Activated naive CD8-positive, alpha-beta T cell treated with anti-CD3 and anti-CD28 coated beads, Interleukin-2, amount 50 U/mL, for 24 hours (primary cell): ENCODE measurements at places on chromosomes 1 and 21.

DNA sequence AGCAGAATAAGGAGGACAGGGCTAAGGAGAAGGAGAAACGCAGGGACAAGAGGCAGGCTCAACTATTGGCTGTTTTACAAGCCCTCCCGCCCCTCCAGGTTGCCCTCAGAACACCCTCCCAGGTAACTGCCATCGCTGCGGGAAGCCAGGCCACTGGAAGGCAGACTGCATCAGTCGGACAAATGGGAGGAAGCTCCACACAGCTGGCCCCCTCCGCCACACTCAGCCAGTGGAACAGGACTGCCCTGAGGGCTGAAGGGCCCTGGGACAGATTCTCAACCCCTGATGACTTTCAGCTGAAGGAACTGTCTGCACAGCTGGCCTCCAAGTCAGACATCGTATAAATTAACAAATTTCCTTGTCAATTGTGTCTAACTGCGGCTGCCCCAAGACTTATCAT is 21.8 kb downstream of the LRRC3 start:
- H3K27ac ChIP-seq: no peak overlapping the region
- peaks cover 3% of the 10 kb centered on the region for H3K4me1 ChIP-seq
- H3K4me3 ChIP-seq: no peak overlapping the region
- H3K36me3 ChIP-seq: no peaks in the 10 kb centered on the region

GRCh38 chr21:33820230-33820770 is 95.3 kb downstream of the ATP5PO start:
- H3K4me1 ChIP-seq: no peaks in the 10 kb centered on the region
- no peak overlapping the region for H3K27ac ChIP-seq
- no peaks in the 10 kb centered on the region for H3K36me3 ChIP-seq
- H3K4me3 ChIP-seq: no peak overlapping the region
- no peaks in the 10 kb centered on the region for H3K27me3 ChIP-seq

DNA sequence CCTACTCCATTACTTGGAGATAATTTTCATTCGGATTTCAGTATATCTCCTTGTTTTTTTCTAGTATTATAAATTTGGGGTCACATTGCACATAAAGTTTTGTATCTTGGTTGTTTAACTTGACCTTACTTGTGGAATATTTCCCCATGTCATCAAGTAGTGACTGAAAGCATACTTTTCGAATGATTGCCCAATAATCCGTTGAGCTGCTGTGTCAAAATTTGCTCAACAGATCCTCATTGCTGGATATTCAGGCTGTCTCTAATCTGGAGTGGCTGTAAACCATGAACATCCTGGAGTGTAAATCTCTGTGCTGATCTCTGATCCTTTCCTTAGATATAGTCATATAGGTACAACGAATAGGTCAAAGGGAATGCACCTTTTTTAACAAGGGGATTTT is 4.9 kb downstream of the NIPAL3 start:
- peaks cover 44% of the 10 kb centered on the region for H3K36me3 ChIP-seq
- no peaks in the 10 kb centered on the region for H3K27me3 ChIP-seq
- H3K27ac ChIP-seq: no peak overlapping the region
- no peak overlapping the region for H3K4me3 ChIP-seq
- no peak for DNase-seq

DNA sequence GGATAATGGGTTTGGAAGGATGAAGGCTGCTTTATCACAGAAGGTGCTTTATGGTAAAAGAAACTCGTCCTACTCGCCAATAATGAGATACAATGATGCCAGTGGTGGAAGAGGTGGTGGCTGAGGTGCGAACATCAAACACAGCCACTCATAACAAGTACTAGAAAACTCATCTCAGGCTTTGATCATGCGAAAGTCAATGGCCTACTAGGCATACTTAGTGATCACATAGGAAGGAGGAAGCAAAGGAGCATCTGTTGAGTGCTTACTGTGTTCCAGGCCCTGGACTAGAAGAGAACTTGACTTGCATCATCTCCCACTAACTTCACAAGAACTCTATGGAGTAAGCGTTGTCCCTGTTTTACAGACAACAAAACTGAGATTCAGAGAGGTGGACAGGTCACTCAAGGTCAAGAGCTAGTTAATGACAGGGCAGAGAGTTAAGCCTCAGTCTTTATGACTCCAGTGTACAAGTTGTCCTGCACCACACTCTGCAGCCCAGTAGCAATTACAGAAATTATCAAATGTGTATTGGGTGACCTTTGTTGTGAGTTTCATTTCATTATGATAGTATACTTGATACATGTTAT is 33.6 kb downstream of the RUNX1 start:
- DNase-seq: no peak
- H3K27me3 ChIP-seq: no peaks in the 10 kb centered on the region
- H3K27ac ChIP-seq: peak overlapping the region; percentile 84
- H3K4me3 ChIP-seq: no peak overlapping the region
- peaks cover 6% of the 10 kb centered on the region for H3K36me3 ChIP-seq

- peaks cover 2% of the 10 kb centered on the region for H3K4me1 ChIP-seq
- DNase-seq: no peak
- no peak overlapping the region for H3K27ac ChIP-seq
- H3K27me3 ChIP-seq: no peaks in the 10 kb centered on the region
- no peak overlapping the region for H3K4me3 ChIP-seq
- no peaks in the 10 kb centered on the region for H3K36me3 ChIP-seq
Observed at GRCh38 chr1:109837852-109838570, 72.6 kb upstream of the CSF1 start.

- no peak for DNase-seq
- H3K4me1 ChIP-seq: no peaks in the 10 kb centered on the region
- no peaks in the 10 kb centered on the region for H3K36me3 ChIP-seq
Observed at GRCh38 chr1:37342736-37343135, 131.6 kb upstream of the ZC3H12A start.

GRCh38 chr1:218683242-218683641 is 338.1 kb downstream of the TGFB2 start:
- no peak overlapping the region for H3K4me3 ChIP-seq
- no peaks in the 10 kb centered on the region for H3K4me1 ChIP-seq
- DNase-seq: no peak
- no peak overlapping the region for H3K27ac ChIP-seq

DNA sequence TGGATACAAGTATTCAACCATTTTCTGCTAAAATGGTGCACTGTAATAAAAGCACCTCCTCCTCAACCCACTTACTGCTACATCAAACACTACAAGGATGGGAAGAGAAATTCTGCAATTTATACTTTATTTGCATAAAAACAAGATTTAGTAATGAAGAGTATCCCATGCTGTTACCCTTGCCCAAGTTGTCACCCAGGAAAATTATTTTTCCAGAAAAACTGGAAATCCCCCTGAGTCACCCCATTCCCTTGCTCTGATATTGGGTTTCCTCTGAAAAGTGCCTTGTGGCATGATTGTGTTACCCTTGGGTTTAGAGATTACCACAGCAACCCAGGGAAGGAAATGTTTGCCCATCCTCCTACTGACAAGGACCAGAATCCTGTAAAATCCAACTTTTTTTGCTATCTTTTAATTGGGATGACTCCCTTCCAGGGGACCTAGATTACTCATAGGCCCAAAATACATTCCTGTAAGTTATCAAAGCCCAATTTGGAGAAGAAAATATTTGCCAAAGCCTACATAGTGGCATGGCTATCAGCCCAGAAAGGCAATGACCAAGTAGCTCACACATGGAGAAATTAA is 16.5 kb upstream of the ZC3H11B start:
- no peak overlapping the region for H3K4me3 ChIP-seq
- H3K27ac ChIP-seq: no peak overlapping the region
- no peaks in the 10 kb centered on the region for H3K4me1 ChIP-seq
- DNase-seq: no peak
- no peaks in the 10 kb centered on the region for H3K36me3 ChIP-seq

- H3K36me3 ChIP-seq: peaks cover 49% of the 10 kb centered on the region
- no peak overlapping the region for H3K4me3 ChIP-seq
- DNase-seq: no peak
- peaks cover 34% of the 10 kb centered on the region for H3K4me1 ChIP-seq
- no peaks in the 10 kb centered on the region for H3K27me3 ChIP-seq
Observed at GRCh38 chr1:40766560-40766959, 17.0 kb upstream of the KCNQ4 start.

DNA sequence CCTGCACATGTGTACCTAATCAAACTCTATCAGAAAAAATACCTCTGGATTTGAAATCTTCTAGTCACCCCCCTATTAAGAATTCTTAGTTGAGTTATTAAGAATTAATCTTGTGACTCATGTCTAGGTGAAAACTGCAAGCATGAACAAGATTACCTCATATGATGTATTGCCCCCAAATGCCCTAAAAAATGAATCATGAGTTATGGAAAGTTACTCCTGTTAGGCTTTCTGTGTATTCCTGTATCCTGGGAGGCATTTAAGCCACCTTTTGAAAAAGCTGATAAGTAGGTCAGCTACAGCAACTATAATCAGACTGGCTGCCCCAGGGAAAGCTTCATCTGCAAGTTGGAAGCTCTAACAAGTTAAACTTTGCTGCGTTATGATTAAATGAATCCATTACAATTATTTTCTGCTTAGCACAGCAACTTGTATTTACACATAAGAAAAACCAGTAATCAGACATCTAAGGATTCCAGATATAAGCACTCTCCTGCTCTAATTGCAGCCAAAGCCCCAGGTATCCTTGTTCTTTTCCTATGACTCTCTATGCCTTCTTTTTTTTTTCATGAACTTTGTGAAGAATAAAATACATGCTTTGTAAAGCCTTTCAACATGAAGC is 147.7 kb downstream of the NTPCR start:
- DNase-seq: no peak
- H3K36me3 ChIP-seq: peaks cover 7% of the 10 kb centered on the region
- H3K4me1 ChIP-seq: peaks cover 6% of the 10 kb centered on the region
- no peak overlapping the region for H3K4me3 ChIP-seq
- no peak overlapping the region for H3K27ac ChIP-seq
